ENCODE measurements at places on chromosomes 12 and 14.

DNA sequence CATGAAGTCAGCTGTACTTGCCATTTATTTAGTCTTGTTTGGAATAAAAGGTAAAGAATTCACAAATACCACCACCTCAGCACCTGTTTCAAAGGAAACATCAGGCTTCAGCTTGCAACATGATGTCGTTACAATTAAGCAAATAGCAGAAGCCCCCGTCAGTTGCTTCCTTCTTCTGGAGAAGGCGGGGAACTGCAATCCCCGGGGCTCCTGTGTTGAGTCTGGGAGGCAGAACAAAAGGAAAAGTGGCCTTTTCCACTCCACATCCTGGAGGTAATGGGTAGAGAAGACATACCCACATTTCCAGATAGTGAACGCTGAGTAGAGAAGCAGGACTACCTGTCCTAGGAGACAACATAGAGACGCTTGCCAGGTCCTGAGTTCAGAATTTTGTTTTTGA is 92.8 kb downstream of the DNAH10 start:
- DNase-seq: no peak

DNA sequence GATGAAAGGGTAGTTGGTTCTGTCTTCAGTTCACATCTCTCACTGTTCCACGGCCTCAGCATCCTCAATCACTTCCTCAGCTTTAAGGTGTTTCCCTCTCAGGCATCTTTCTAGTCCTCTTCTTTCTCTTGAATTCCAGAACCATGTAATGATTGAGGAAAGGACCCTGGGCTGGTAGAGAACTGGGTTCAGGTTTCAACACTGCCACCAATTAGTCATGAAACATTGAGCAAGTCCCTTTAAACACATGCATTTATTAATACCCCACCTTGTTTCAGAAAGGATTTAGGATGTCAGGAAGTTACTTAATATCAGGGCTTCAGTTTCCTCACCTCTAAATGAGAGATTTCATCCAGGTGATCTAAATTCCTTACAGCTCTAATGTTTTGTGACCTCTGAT is 7.2 kb downstream of the DMAC2L start:
- no peak for DNase-seq

DNA sequence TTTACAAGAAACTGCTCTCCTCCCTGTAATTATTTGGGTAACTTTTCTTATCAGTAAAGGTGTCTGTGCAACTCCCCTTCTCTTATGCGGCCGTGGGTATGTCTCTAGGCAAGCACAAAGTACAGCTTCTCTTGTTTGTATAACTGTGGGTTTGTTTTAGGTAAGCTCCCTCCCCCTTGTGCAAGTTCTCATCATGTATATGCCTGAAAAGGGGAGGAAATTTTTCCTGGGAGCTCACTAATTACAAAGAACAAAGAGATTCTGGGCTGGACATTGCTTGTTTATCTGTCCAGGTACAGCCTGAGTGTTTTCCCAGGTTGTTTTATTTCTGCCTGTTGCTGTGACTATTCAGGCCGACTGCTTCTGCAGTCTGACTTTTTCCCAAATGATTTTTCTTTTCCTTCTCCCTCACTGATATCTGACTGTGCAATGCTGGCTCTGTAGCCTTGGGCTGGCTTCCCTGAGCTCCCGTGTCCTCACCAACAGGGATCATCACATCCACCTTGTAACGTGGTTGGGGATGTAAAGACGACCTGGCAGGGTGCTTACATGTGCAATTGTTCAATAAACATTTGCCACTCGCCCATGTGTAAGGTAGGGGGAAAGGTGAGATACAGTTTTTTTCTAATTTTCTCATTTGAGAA is 916.5 kb downstream of the AACS start:
- no peak for DNase-seq

DNA sequence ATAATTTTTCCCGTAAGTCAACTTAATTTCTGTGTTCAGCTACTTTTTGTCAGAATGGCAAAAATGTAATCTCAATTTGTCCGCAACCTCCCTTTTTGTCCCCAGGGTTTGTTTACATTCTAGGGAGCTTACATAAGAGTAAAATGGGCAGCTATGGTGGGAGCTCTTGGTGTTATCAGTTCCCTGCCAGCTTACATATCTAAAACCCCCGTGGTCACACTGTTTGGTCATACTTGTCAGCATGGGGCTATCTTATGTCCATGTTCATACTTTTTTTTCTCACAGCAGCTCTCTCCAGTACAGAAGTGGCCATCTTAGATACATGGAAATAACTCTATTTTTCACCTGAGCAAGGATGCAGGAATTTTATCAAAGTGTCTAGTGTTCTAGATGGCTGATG is 16.7 kb downstream of the SLCO1C1 start:
- no peak for DNase-seq

GRCh38 chr12:95960241-95960640 is 17.1 kb downstream of the AMDHD1 start:
- no peak for DNase-seq

DNA sequence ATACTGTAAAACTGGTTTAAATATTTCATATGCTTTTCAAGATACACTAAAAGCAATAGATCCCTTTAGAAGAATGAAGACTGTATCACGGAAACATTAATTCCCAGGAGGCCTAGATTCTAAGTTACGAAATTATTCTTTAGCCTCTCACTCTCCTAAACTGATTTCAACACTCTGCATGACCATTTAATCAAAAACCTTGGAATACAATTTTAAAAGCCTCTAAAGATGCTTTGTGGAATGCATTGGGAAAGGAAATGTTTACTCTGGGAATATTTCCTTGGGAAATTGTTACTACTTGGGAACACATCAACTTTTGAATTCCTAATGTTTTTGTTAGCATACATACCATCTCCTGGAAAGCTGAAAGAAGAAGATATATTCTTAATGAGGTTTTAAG is 255.7 kb upstream of the FAR2 start:
- no peak for DNase-seq

DNA sequence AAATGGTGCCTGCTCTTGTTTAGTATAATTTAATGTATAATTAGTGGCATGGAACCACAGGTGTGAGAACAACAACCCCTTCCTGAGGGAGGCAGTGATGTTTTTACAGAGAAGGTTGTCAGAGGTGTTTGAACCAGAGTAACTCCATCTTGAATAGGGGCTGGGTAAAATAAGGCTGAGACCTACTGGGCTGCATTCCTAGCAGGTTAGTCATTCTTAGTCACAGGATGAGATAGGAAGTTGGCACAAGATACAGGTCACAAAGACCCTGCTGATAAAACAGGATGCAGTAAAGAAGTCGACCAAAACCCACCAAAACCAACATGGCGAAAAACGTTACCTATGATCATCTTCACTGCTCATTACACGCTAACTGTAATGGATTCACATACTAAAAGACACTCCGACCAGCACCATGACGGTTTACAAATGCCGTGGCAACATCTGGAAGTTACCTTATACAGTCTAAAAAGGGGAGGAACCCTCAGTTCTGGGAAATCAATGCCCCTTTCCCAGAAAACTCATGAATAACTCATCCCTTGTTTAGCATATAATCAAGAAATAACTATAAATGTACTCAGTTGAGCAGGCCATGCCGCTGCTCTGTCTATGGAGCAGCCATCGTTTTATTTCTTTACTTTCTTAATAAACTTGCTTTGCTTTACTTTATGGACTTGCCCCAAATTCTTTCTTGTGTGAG is 47.8 kb upstream of the LTA4H start:
- no peak for DNase-seq

- DNase-seq: no peak
Measured at GRCh38 chr14:102828151-102828550, 50.9 kb downstream of the TRAF3 start.

- DNase-seq: peak; percentile 69
Measured at GRCh38 chr12:79547735-79548609, 142.8 kb downstream of the PAWR start.

GRCh38 chr14:101937926-101938767 is 26.2 kb upstream of the DYNC1H1 start:
- no peak for DNase-seq

- no peak for DNase-seq
Measured at GRCh38 chr12:91951571-91951970, 194.1 kb downstream of the BTG1 start.

GRCh38 chr14:61585598-61586543 is 109.4 kb upstream of the HIF1A start:
- no peak for DNase-seq

DNA sequence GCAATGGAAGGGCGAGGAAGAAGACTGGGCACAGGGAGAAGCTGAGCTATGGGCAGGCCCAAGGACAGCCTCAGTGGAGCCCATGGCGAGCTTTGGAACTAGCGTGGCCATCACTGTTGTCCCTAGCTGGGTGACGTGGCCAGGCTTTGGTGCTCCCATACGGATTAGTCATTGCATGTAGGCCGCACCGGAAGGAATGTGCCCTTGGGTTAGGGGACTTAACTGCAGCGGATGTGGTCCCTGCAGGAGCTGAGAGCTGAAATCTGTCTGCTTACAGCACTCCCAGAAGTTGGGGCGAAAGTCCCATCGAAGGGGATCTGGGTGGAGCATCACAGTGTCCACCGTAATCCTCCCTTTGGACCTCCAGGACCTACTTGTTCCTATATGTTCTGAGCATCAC is 133.7 kb downstream of the PAPOLA start:
- DNase-seq: no peak
